Thoracic aorta (tissue), 2 donors: ENCODE measurements at places on chromosomes 1 and 21.

DNA sequence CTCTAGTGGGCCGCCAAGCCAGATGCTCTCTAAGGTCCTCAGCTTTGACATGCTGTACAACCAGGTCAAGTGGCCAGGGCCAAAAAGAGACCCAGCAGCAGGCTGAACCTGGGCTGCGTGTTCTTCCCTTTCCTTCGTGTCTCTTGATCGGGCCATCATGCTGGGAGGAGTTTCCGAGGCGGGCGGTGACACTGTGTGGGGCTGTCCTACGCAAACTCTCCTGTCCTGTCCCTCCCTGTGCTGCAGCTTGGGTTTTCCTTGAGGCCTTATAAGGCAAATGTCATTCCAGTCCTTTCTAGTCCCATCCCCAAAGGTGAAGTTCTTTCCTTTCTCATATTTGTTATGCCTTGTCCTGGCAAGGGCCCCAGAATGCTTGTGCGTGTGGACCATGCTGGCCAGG, 56.7 kb downstream of the ARHGEF10L start:
- no peak for DNase-seq

- DNase-seq = no peak
These were observed 730 bp downstream of the ZCCHC17 start for GRCh38 chr1:31297277-31298247.

DNA sequence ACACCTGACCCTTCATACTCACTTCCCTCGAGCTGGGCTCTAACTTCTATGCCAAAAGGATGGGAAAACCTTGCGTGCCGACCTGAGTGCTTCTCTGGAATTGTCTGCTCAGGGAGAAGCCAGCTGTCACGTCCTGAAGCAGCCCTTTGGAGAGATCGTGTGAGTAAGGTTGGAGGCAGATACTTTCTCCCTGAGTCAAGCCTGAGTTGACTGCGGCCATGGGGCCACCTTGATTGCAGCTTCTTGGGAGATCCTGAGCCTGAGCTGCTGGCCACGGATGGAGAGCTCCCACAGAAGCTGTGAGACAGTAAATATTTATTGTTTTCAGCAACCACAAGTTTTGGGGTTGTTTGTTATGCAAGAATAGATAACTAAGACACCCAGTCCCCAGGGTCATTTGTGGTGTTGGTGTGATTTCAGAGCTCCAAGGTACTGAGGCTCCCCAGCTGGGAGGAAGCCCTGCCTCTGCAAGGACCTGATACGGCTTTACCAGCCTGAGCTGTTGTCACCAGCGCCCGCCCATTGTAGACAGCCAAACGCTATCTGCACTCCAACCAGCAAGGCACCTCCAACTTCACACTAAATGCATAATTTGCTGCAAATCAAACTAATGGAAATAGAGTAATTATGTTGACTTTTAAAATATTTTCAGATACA, 531.6 kb downstream of the PTPRU start:
- no peak for DNase-seq

- DNase-seq = no peak
These were observed 243.0 kb downstream of the SIPA1L2 start for GRCh38 chr1:232386721-232387510.

- no peak for DNase-seq
These were observed 7.1 kb upstream of the PRCC start for GRCh38 chr1:156760092-156760795.

GRCh38 chr1:119084798-119085197, 55.7 kb downstream of the WARS2 start:
- DNase-seq = no peak

GRCh38 chr1:71693581-71693980, 588.8 kb downstream of the NEGR1 start:
- no peak for DNase-seq

- no peak for DNase-seq
These were observed 18.5 kb upstream of the OR10J5 start for GRCh38 chr1:159554261-159554660.

DNA sequence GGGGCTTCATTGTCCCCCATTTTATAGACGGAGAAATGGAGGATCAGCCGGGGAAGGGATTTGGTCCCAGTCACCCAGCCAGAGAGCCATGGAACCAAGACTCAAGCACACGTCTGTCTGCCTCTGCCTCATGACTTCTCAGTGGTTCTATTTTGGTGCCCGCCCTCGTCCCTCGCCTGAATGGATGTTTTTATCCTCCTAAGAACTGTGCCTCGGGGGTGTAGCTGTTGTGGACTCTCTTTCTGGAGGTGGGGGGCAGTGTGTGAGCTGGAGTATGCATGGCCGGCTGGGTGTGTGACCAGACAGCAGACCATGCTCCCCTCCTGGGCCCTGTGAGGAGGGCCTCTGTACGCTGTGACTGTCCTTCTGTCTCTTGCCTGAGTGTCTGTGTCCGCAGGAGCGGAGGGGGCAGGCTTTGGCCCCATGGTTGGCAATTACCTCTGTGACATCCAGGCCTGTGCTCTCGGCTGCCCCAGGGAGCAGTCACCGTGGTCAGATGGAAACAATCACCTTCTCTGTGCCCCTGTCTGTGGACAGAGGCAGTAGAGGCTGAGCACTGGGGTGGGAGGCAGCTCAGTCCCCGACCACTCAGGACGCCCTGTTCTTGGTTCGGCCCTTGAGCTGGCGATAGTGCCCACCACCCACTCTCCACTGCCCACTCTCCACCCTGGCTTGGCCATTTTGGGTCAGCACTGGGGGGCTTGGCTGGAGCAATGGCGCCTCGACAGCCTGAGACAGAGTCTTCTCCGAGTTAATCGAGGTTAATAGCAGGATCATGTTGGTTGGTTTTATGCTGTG, 20.4 kb downstream of the WNT4 start:
- DNase-seq = no peak

- DNase-seq = no peak
These were observed 1.5 kb downstream of the KNCN start for GRCh38 chr1:46549697-46550681.

GRCh38 chr1:109170035-109170764, 43.5 kb upstream of the SARS1 start:
- DNase-seq = no peak

- DNase-seq = no peak
These were observed 1.6 kb downstream of the CASZ1 start for GRCh38 chr1:10794724-10795275.

GRCh38 chr1:64039390-64039926, 164.0 kb upstream of the UBE2U start:
- peak; percentile 54 for DNase-seq

DNA sequence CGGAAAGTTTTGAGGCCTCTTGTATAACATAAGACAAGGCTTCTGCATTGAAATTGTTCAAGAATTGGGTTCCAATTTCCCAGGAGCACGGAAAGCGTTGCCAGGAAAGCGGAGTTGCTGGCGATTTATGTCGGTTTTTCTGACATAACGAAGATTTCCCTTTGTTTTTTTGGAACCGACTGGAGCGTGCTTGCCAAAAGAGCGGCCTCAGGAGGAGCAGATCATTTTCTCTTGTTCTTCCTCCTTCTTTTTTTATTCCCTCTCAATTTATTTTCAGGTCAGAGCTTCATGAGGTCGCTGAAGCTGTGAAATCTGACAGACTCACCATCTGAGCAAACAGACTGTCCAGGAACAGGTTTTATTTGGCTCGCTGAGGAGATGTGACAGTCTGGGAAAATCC, 275.5 kb downstream of the CAMTA1 start:
- no peak for DNase-seq

- DNase-seq = no peak
These were observed 68.4 kb upstream of the GPR88 start for GRCh38 chr1:100469578-100469977.

- DNase-seq = no peak
These were observed 344.6 kb downstream of the RYR2 start for GRCh38 chr1:237386362-237387143.

GRCh38 chr1:167500283-167500860, 18.0 kb downstream of the CD247 start:
- DNase-seq = no peak

DNA sequence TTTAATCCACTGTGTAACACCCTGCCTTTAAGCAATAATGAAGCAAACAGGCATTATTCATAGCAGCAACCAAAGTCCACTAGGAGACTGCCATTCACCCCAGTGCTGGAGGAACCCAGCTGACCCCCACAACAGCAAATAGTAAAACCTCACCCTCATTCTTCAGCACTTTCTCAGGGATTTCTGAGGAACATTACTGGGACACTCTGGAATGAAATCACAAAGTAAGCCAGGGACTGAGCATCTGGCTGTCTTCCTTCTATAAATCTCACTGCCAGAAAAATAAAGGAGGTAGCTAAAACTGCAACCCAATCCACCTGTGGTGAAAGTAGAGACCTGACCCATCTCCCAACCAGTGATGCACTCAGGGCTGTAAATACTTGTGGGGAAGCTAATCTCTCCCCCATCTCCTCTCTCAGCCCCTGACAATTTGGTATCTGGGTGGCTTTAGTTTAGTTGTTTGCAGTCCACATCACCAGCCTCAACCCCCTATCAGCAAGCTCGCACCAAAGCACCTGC, 47.1 kb downstream of the COL6A1 start:
- DNase-seq = no peak

- no peak for DNase-seq
These were observed 370.9 kb upstream of the LYPLAL1 start for GRCh38 chr1:218802799-218803198.

GRCh38 chr1:215376544-215377264, 190.4 kb upstream of the KCTD3 start:
- no peak for DNase-seq

DNA sequence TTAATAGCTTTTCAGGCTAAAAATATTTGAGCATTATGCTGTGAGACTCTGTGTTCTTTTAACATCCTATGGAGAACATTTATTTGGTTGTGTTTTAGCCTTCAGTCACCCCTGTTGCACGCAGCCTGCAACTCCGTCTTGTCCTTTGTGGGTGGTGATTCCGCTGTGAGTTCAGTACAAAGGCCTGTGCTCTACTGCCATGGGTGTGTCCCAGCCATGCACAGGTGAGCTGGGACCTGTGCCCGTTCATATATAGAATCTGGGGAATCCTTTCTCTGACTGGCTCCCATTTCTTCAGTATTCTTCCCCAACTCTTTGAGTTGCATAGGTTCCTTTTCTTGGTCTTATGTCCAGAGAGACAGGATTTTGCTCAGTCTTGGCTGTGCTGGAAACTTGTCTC, 61.4 kb downstream of the ACTL8 start:
- DNase-seq = no peak

DNA sequence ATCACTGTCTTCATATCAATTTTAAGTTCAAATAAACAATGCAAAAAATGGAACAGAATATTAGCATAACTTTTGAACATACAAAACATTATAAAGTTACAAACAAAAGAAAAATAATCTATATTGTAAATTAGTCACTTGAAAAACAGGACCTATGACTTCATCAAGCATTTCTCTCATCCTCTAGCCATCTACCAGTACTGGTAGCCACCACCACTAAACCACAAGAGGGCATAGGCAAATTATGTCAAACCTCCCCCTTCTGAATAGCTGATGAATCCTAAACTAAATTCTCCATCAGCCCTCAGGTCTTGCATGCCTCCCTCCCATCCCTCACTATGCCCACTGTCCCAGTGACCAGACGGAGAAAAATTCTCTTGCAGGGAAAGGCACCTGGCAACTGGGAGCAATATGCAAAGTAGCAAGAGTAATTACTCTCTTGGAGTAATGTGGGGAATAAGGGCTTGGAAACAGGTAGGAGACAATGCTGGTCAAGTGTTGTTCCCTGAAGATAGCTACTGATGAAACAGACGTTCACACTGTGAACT, 37.1 kb downstream of the SSX2IP start:
- no peak for DNase-seq

- no peak for DNase-seq
These were observed 142.5 kb downstream of the RERE start for GRCh38 chr1:8674912-8675311.
